Small intestine (tissue), 16 donors: ENCODE measurements at places on chromosomes 7 and 10. TPM values are rescaled to one million over a fixed set of nuclear protein-coding genes. Genes with fewer than 3 reads are reported as not detected.

Gene CASTOR2
- polyA plus RNA-seq = 0.67 TPM

- no peaks in the 10 kb centered on the region for H3K36me3 ChIP-seq
- DNase-seq = no peak
- H3K4me3 ChIP-seq = no peak overlapping the region
- H3K4me1 ChIP-seq = peaks cover 2% of the 10 kb centered on the region
Measured at GRCh38 chr10:35307297-35307696, 29.0 kb upstream of the CCNY start.

- H3K27me3 ChIP-seq = no peaks in the 10 kb centered on the region
- no peaks in the 10 kb centered on the region for H3K36me3 ChIP-seq
- H3K4me3 ChIP-seq = no peak overlapping the region
- H3K27ac ChIP-seq = no peak overlapping the region
- DNase-seq = no peak
Measured at GRCh38 chr7:154902600-154903082, 100.3 kb downstream of the PAXIP1 start.

DNA sequence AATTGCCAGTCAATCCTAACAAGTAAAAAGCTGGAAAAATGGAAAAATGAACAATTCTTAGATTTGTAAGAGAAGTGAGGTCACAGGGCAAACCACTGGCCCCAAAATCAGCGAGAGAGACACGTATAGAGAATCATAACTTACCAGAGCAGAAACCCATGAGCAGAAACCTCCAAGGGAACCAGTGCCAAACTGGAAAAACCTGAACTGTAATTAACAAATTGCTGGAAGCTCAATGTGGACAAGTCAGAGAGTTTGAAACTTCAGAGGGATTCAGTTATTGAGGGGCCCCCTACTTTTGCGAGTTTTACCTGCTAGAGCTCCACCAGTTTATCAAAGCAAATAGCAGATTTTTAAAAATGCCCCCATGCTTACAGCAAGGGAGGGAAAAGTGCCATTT, 119.0 kb downstream of the C7orf25 start:
- no peak overlapping the region for H3K4me3 ChIP-seq
- no peaks in the 10 kb centered on the region for H3K36me3 ChIP-seq
- no peaks in the 10 kb centered on the region for H3K27me3 ChIP-seq
- no peaks in the 10 kb centered on the region for H3K4me1 ChIP-seq
- H3K27ac ChIP-seq = no peak overlapping the region

DNA sequence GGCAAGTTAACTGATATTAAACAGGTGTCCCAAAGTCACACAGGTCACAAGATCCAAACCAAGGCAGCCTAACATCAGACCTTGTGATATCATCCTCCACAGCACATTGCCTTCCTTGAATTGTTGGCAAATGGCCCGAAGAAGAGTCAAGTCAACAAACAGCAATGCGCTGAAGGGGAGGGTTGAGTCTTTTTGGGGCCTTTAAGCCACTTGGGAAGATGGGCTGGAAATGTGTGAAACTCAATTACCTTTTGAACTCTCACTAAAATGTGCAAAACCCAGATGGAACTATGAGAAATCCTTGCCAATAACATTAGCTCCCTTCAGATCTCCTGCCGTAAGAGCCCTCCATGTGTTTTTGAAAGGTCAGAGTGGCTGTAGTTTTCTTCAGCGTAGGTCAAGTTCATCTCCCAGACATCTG, 47.9 kb upstream of the STK17A start:
- no peak for DNase-seq
- H3K27me3 ChIP-seq = no peaks in the 10 kb centered on the region
- peaks cover 25% of the 10 kb centered on the region for H3K4me1 ChIP-seq
- H3K4me3 ChIP-seq = no peak overlapping the region
- no peak overlapping the region for H3K27ac ChIP-seq
- no peaks in the 10 kb centered on the region for H3K36me3 ChIP-seq
